Spleen (tissue), 13 donors: ENCODE measurements at places on chromosomes 2 and 18. TPM values are rescaled to one million over a fixed set of nuclear protein-coding genes. Genes with fewer than 3 reads are reported as not detected.
A peak's percentile ranks its signal among the peaks of the same experiment; 100 is the strongest.

Gene GKN2
- total RNA-seq: not detected

Gene LINC00305
- not detected for total RNA-seq

Gene TMEM185B
- 22.6 TPM for total RNA-seq

Gene MAP3K19
- total RNA-seq: not detected

Gene RGPD5
- 27.4 TPM for total RNA-seq

Gene MYO5B
- 3.2 TPM for total RNA-seq

Gene STARD6
- total RNA-seq: not detected

Gene LCT
- total RNA-seq: 0.19 TPM

DNA sequence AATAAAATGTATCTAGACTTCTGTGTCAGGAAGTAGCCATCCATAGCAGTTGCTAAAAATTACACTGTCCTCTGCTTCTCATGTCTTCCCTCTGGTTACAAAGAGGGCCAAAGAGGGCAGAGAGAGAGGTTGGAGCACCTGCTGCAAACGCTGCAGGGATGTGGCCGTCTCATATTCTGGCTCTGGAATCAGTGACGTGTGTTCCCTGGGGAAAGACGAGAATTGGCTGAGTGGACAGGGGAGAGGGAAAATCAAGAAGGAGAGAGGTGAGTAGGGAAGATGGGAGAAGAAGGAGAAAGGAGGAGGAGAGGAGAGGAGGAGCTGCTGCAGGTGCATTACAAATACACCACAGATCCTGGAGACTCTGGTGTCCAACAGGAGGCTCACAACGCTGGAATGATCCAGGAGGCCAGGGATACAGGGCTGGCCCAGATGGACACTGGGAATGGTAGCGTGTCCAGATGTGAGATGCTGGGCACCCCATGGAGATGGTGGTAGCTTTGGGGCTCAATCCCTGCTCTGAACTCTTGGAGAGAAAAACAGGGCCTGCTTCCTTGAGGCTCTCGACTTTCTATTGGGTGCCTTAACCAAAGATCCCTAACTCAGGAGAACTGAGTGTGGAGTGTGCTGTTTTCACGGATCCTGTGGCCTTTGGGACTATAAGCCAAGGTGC lies 118.4 kb upstream of the PXDN start:
- no peak for DNase-seq

DNA sequence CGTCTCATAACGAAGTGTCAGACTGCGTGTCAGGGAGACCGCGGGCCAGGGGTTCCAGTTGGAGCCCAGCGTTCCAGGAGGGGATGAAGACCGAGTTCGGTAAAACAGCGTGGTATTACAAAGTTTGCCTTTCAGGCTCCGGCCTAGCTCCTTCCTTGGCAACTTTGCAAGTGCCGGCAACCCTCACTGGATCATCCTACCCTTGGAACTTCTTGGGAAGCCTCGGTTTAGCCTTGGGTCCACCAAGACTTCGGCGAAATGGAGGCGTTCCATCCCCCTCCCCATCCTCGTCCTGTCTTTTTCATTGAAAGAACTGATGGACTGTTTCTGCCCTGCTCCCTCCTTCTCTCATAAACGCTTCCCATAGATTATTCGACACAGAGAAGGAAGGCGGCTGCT lies 10.4 kb upstream of the SKOR2 start:
- DNase-seq: no peak

- DNase-seq: no peak
These were observed 74.2 kb upstream of the RGPD5 start for GRCh38 chr2:109719871-109720270.

GRCh38 chr2:187493877-187494568 lies 46.0 kb upstream of the CALCRL start:
- no peak for DNase-seq

GRCh38 chr2:8304821-8305766 lies 376.8 kb upstream of the ID2 start:
- DNase-seq: no peak

- DNase-seq: no peak
These were observed 40.7 kb downstream of the GDF7 start for GRCh38 chr2:20707601-20708000.

DNA sequence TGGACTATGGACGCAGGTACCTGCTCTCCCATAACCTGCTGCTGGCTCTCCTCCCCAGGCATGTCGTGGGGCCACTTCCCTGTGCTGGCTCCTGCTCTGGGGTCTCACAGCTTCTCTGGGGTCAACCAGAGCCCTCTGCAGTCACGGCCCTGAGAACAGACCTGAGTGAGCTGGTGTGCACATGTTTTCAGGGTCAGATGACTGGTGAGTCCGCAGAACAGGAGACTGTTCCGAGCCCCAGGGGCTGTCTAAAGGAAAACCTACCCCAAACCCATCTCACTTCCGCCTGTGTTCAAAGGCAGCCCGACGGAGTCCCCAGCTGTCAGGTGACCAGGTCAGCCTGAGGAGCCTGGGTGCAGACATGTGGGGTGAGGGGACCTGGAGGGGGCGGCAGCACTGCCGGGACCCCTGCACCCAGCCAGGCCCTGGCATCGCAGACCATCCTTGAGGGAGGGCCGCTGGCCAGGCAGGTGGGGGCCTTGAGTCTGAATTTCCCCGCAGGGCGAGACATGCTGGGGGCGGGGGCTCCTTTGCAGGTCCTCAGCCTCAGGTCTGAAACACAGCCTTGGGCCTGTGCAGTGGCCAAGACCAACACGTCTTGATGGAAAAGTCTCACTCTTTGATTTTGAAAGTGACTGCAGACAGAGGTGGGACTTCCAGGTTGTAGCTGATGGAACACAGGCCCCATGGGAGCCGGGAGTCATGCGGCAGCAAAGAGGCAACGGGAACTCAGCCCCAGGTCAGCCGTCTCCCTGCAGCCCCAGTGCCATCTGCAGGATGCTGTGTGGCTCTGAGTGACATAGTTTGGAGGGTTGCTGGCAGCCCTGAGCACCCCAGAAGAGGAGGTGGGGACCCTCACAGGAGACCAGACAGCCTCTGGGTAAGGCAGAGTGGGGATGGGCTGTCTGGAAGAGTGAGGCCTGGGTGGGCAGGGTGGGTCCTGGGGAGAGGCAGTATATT lies 65.3 kb downstream of the TWIST2 start:
- peak; percentile 61 for DNase-seq

GRCh38 chr18:39380866-39381265 lies 1815.3 kb upstream of the CELF4 start:
- DNase-seq: no peak

GRCh38 chr2:16057661-16058060 lies 117.3 kb downstream of the MYCN start:
- no peak for DNase-seq

- no peak for DNase-seq
These were observed 432.6 kb downstream of the SATB2 start for GRCh38 chr2:199025146-199025545.
